A549 treated with RU486 at 1 μM for 4 hours (cell line): ENCODE measurements at places on chromosomes 12 and 14. TPM values are rescaled to one million over a fixed set of nuclear protein-coding genes. Genes with fewer than 3 reads are reported as not detected.

FAIM2 gene
- not detected in 5 replicates for total RNA-seq

RILPL1 gene
- total RNA-seq: 8.6 to 14.3 TPM (median 14.2 TPM) in 5 replicates

ALX1 gene
- total RNA-seq: 4.5 to 6.5 TPM (median 6.0 TPM) in 5 replicates

TAS2R43 gene
- total RNA-seq: not detected in 5 replicates

KCNK13 gene
- 0.09 to 0.21 TPM (median 0.13 TPM) in 5 replicates for total RNA-seq

GUCY2C gene
- 0.08 TPM in 1 of 5 replicates, not detected in the others for total RNA-seq

PA2G4 gene
- 293 to 379 TPM (median 323 TPM) in 5 replicates for total RNA-seq

APEX1 gene
- total RNA-seq: 250 to 269 TPM (median 262 TPM) in 5 replicates

CSRP2 gene
- total RNA-seq: 20.5 to 24.3 TPM (median 20.9 TPM) in 5 replicates

LTB4R gene
- total RNA-seq: 3.7 to 6.6 TPM (median 6.4 TPM) in 5 replicates
